Progenitor cell of endocrine pancreas (in vitro differentiated cells): ENCODE measurements at places on chromosomes 3 and 15.

DNA sequence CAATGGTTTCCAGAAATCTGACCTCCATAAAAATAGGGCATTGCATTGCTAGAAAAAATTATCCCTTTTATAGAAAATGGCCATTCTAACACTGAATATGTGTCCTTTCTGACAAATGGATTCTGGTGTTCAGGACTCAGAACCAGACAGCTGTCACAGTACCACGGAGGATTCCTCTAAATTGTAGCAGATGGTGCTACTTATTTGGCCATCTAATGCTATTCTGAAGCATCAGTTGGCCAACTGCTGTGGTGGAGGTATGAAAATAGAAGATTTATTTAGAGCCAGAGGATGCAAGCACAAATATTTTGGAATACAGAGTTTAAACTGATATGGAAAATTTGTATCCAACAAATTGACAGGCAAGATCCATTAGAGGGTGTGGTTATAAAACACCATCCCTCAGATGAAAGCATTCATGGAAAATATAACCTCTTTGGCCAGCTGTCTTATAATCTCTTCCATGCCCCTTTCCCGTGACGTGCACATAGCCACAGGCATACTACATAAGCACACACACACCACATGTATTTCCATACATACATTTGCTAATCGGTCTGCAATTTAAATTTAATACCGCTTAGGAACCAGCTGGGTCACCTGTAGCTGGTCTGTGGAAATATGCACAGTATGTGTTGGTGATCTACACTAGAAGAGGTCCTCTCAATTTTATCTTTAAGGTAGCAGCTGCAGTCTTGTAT lies 302.7 kb upstream of the KCNMB2 start:
- no peak for DNase-seq

GRCh38 chr15:98648654-98649471 lies 524 bp downstream of the IGF1R start:
- peak; percentile 32 for DNase-seq

- peak; percentile 39 for DNase-seq
These were observed 269.5 kb downstream of the SUCLG2 start for GRCh38 chr3:67384760-67385397.

GRCh38 chr3:189232790-189233189 lies 61.0 kb downstream of the TPRG1 start:
- DNase-seq = no peak

- DNase-seq = peak; percentile 15
These were observed 50.1 kb downstream of the CALML4 start for GRCh38 chr15:68154923-68155559.

GRCh38 chr3:183444748-183445147 lies 16.3 kb upstream of the MCF2L2 start:
- no peak for DNase-seq

DNA sequence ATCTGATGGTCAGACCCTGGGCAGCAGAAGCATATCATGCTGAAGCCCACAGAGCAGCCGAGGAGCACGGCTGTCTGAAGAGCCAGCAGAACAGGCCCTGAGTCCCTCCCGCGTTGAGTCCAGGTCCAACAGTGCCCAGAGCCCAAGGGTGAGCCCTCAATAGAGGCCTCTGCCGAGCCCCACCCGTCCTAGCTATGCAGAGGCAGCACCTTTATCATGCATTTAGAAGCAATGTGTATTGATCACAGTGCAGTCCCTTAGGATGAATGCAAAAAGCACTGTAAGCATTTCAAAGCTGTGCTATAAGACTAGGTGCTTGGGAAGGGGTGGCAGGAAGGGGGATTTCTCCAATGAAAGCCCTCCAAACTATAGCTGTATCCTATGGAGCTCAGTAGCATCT lies 208.5 kb downstream of the GABRB3 start:
- DNase-seq = no peak

- DNase-seq = no peak
These were observed 26.3 kb upstream of the AADAC start for GRCh38 chr3:151787626-151788025.

GRCh38 chr15:28133281-28133680 lies 34.2 kb upstream of the OCA2 start:
- no peak for DNase-seq

DNA sequence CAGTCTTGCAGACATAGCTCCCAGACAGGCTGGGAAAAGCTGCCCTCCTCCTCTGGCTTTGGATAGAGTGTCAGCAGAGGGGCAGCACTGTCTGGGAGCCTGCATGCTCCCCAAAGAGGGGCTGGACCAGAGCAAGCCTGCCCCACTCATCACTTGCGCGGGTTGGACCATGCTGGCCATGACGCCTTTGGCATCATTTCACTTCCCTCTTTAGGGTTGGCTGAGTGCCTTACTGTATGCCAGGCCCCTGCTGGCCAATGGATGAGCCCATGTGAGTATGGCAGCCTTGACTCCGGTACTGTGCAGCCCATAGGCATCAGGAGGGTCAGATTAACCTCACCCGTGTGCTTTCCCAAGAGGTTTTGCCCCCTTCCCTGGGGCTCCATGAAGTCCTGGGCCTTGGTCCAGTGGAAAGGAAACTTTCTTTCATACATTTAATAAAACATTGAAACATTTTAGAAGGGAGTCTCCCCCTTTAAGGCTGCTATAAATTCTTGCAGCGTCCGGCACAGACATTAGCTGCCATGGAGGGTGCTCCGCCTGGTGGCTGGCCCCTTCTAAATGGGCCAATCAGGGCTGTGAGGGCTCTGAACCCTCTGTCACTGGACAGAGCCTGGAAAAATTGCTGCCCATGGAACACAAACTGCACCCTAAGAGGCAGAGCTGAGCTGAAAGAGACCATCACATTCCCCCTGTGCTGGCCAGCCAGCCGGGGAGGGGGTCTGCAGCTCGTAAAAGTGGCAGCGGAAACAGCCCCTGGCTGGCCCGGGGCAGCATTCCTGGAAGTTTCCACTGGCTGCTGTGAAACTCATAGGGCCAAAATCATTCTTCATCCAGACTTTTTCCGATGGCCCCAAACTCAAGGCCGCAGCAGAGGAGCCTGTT lies 20.8 kb upstream of the DUSP7 start:
- DNase-seq = no peak

DNA sequence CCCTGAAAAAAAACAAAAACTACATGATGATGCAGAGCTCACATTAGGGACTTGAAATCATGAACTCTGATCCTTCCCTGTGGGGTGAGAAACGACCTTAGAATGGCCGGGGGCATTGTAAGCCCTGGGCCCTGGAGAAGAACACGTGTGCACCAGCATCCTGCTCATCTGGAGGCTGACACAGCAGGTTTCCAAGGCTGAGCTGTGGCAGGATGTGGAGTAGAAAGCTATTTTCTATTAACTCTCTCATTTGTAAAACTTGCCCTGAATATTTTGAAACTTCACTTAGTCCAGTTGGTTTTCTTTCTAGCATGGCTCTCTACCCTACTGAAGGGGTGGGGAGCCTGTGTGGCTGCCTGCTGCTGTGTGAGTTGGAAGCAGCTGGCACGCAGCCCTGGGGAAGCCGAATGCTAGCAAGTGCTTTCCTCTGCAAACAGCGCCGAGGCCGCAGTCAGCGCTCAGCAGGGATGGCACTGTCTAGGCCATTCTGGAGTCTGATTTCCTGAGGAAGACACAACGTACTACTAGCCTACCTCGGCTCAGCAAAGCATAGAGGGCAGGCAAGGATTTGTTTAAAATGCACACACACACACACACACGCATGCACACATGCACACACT lies 58.0 kb downstream of the GABRG3 start:
- no peak for DNase-seq

GRCh38 chr3:112496366-112497067 lies 2.8 kb downstream of the BTLA start:
- DNase-seq = no peak

DNA sequence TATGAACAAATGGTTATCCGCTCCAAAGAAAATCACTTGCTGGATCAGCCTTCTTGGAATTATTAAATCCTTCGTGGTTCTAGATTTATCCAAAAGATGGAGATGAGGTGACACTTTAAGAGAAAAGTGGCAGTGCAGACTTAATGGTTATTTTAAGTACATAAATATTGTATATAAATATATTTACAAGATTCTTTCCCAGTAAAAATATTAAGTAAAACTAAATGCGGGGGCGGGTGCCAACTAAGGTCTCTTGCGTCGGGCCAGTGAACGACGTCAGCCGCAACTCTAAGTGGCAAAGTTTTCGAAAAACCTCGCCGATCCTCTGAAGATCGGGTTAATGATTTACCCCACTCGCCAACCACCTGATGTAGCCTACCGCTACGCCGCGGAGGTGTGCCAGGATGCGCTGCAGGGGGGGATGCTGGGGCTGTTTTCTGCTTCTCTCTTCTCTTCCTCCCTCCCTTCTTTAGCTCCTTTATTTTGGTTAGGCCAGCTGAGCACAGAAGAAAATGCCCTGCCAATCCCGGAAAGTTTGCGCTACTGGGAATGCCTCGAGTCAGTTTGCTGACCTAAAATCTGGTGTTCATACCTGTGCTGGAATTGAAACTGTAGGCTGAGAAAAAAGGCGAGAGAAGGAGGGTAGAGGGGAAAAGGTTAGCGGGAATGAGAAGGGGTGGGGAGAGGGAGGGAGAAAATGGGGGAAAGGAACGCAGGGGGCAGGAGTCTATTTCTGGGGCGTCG lies 7.6 kb upstream of the FOXB1 start:
- DNase-seq = no peak

- DNase-seq = no peak
These were observed 14.2 kb downstream of the SV2B start for GRCh38 chr15:91114301-91114700.

- DNase-seq = no peak
These were observed 5.1 kb upstream of the DNAH1 start for GRCh38 chr3:52310861-52311575.

DNA sequence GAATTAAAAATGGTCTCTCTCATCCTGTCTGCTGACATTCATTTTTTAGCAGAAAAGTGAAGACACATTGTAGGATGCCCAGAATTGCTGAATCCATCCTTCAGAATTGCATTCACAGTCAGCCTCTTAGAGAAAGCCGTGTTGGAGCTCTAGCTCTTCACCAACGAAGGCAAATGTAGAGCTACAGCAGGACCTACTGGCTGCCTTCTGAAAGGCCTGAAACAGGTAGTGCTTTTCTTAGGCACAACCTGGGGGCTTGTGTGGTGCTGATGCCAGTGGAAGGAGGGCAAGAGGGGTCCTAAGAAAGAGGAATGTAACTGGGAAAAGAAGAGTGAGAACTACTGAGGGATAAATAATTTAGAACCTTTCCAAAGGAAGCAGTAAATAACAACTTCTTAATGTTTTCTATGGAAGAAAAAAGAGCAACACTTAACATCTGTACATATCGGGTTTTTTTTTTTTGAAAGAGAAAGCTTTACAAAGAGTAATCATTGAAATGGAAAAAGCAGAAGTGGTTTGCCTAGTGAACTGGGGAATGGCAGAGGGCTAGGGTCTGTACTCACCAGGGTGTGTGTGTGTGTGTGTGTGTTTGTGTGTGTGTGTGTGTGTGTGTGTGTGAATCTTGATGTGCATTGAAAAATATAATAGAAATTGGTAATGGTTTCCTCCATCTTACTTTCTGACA lies 297.8 kb downstream of the SATB1 start:
- no peak for DNase-seq

DNA sequence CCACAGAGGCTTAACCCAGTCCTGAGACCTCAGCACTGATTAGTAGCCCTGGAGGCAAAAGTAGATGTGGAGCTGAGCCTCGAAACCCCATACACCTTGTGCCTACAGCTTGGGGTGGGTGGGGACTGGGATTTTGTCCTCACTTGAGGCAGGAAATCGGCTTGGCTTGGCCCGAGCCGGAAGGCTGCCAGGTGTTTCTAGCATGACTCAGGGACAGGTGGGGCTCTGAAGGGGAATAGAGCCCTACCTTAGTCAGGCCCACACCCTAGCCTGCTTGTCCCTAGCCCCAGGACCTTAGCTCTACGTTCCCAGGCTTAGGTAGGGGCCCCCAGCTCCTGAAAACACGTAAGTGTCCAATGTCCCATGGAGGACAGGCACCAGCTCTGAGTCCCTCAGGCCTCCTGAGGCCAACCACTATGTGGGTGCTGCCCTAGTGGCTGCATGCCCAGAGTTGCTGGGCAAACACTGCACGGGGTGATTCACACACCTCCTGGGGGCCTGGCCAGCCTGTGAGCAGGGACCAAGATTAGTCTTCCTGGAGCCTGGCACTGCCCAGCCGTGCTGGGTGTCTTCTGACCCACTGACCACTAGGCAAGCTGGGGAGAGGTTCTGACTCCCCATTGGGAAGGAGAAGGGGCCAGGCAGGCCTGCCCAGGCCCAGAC lies 3.1 kb downstream of the MST1R start:
- no peak for DNase-seq

GRCh38 chr15:43420876-43421275 lies 50.0 kb downstream of the TUBGCP4 start:
- DNase-seq = no peak

DNA sequence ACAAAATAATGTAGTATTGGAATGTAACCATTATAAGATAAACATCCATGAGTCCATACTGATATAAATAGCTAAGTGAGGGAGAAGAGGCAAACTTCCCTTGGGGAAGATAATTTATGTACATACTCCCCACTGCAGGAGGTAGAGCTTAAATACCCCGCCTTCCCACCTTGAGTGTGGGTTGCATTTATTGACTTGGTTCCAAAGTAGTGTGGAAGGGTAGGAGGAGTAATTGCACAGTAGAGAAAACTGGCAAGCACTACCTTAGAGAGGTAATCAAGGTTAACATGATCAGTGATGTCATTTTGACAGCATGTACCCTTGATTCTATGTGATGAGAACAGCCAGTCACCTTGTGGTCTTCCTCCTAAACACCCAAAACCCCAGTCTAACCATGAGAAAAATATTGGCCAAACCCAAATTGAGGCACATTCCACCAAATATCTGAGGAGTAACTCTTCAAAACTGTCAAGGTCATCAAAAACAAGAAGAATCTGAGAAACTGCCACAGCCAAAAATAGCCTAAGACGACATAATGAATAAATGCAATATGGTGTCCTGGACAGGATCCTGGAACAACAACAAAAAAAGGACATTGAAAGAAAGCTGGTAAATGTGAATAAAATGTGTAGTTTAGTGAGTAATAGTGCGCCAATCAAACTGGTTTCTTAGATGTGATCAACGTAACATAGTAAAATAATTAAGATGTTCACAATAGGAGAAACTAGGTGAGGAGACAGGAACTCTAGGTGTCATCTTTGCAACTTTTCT lies 774 bp upstream of the CNOT10 start:
- DNase-seq = no peak

DNA sequence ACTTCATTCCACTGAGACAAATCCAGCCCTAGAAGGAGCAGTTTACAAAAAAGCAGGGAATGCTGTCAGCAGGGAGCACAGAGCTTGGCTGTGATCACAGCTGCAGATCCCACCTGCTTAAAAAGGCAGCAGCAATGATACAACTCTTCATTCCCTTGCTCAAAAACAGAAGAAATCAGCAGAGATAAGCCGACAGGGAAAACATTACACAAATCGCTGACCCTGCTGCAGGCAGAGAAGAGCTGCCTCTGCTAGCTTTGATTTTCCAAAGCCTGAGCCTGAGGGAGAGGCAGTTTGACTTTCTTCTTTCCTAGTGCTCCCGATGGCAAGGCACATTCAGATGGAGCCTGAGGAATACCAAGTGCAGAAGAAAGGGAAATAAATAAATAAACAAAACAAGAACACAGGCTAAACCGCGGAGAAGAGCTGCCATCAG lies 80.2 kb downstream of the SHQ1 start:
- DNase-seq = no peak

GRCh38 chr15:42511007-42511391 lies 15.6 kb downstream of the SNAP23 start:
- DNase-seq = no peak
